ENCODE measurements at places on chromosomes 1 and 21. TPM values are rescaled to one million over a fixed set of nuclear protein-coding genes. Genes with fewer than 3 reads are reported as not detected.

DNA sequence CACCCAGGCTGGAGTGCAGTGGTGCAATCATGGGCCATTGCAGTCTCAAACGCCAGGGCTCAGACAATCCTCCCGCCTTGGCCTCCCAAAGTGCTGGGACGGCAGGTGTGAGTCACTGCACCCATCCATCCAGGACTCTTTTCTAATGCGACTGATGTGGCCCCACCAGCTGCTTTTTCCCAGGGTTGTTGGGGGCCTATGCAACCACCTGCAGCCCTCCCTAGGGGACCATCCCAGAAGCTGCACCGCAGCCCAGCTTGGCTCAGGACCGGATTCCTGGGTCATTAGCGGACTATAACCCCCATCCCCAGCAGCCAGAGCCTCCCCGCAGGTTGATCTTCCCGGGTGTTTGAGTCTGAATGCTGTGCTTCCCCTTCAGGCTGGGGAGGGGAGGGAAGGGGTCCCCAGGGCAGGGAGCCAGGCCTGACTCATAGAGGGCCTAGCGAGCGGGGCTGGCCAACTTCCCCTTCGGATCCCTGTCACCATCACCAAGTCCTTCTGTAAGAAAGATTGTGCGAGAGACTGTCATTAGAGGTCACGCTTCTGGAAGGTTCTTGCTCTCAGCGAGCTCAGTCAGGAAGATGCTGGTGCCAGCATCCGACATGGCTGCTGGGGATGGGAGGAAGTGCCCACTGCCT is 108.7 kb upstream of the ACTRT2 start:
- no peak for DNase-seq

- no peak for DNase-seq
These were observed 87.5 kb upstream of the FMN2 start for GRCh38 chr1:240004086-240004749.

The ELK4 gene
- 35.5 TPM for total RNA-seq

DNA sequence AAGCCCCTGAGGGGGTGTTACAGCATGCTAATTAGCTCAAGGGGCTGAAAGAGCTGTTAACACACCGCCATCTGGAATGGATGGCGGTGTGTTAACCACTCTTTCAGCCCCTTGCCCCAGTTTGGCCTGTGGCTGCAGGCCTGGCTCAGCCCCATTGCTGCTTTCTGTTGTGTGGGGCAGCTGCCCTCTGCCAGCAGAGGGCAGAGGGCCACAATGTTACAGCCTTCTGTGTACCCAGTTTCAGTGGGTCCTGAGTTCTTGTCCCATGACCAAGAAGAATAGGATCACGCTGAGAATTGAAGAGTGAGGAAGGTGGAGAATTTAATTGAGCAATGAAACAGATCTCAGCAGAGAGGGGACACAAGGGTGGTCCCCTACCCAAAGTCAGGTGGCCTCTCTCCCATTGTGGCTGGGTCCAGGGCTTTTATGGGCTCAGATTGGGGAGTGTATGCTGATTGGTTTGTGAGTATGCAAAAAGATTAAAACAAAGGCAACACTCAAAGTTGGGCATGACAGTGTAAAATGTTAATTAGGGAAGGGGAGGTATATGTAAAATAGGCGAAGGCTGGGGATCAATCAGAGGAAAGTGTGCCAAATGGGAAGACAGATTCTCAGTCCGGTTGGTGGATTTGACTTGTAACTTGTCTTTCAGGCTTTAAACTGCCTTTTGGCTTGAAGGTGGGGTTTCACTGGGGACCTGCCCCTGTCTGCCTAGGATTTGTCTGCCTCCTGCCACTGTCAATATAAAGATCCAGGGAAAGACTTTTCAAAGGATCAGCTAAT is 142.2 kb downstream of the RABGAP1L start:
- DNase-seq, result no peak

The ACTL8 gene
- total RNA-seq, result not detected

The ZMYND12 gene
- 1.4 TPM for total RNA-seq

GRCh38 chr1:58739856-58740466 is 40.1 kb upstream of the MYSM1 start:
- DNase-seq, result no peak

DNA sequence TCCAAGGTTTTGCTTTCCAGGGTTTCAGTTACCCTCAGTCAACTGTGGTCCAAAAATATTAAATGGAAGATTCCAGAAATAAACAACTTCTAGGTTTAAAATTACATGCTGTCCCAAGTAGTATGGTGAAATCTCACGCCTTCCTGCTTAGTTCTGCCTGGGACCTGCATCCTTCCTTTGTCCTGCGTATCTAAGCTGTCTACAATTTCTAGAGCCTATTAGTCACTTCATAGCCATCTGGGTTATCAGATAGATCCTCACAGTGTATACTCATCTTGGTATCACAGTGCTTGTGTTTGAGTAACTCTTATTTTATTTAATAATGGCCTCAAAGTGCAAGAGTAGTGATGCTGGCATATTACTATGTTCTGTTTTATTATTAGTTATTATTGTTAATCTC is 157.7 kb downstream of the ROR1 start:
- no peak for DNase-seq

Measured in Right ventricle myocardium inferior (tissue), 1 donor.